Astrocyte (in vitro differentiated cells and primary cell): ENCODE measurements at places on chromosomes 5 and 9.

DNA sequence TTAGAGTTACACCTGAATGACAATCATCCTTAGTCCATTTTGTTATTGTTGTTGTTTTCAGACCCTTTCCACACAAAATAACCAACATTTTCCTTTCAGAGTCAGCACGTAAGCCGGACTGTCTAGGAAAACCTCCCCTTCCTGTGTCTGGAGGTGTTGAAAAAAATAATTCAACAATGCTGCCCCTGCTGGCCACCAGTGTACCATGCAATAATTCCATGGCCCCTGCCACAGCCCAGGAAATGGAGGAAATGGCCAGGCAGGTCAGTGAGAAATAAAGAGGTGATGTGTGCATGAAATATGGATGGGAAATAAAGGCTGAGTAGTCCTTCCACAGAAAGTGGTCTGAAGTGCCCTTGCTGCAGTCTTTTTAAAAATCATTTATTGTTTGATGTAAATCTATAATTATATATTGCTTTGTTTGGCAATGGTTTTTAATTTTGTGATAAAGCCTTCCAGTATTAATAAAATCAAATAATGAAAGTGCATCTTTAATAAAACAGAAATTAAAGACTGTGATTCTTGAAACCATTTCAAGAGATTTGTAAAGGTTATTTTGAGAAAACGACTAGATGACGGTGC lies 152.8 kb upstream of the PAPPA start:
- H3K4me3 ChIP-seq, result no peak overlapping the region
- H3K27ac ChIP-seq, result no peak overlapping the region
- DNase-seq, result no peak

DNA sequence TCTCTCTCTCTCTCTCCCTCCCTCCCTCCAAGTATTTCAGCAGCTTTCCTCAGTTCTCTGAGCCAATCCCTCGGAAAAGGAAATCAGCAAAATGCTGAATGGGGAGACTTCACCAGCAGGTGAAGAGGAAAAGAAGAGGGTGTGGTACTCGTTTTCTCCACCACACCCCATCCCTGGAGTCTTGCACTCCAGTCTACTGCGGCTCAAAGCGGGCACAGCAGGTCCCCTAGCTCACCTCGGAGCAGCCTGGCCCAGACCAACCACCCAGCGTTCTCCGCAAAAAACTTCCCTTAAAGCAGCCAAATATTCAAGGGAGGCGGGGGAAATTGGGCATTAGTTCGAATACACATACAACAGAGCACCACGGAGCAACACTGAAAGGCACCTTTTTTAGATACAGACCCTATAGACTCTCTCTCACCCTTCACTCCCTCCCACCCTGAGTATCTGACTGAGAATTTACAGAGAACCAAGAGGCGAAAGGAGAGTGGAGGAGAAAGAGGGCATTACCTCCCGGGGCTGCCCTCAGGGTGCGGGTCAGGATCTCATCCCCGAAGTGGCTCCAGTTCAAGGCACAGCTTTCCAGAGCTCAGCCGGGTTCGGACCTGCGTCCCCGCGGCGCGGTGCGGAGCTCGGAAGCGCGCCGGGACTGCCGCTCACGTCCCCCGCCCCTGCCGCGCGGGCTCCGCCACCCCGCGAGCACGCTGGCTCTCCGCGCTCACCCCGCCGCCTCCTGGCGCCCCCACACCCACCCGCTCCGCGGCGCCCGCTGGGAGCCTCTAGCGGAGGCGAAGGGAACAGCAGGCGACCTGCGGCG lies 1638.5 kb upstream of the C9orf72 start:
- H3K27me3 ChIP-seq, result peaks cover 46% of the 10 kb centered on the region
- no peaks in the 10 kb centered on the region for H3K36me3 ChIP-seq
- H3K27ac ChIP-seq, result no peak overlapping the region
- no peak for DNase-seq

- no peaks in the 10 kb centered on the region for H3K27me3 ChIP-seq
- H3K36me3 ChIP-seq, result no peaks in the 10 kb centered on the region
- no peak for DNase-seq
Measured at GRCh38 chr9:125523681-125524080, 183.3 kb downstream of the MAPKAP1 start.

DNA sequence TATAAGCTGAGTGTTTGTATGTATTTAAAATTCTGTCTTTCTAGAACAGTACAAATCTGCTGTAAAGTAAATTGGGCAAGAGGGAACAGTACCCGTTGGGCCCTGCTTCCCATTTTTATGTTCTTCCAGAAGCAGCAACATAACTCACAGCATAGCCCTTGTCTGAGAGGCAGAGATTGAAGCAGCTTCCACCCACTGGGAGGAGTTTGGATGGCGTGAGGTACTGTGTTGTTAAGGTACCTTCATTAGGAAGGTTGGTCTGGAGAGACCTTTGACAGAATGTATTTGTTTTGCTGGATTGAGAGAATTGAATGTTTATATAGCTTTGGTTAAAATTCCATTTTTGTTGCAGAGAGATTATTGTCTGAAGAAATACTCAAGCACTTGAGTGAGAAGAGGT lies 24.8 kb downstream of the RAI14 start:
- no peak overlapping the region for H3K27ac ChIP-seq
- H3K36me3 ChIP-seq, result peaks cover 6% of the 10 kb centered on the region
- peaks cover 49% of the 10 kb centered on the region for H3K4me1 ChIP-seq

DNA sequence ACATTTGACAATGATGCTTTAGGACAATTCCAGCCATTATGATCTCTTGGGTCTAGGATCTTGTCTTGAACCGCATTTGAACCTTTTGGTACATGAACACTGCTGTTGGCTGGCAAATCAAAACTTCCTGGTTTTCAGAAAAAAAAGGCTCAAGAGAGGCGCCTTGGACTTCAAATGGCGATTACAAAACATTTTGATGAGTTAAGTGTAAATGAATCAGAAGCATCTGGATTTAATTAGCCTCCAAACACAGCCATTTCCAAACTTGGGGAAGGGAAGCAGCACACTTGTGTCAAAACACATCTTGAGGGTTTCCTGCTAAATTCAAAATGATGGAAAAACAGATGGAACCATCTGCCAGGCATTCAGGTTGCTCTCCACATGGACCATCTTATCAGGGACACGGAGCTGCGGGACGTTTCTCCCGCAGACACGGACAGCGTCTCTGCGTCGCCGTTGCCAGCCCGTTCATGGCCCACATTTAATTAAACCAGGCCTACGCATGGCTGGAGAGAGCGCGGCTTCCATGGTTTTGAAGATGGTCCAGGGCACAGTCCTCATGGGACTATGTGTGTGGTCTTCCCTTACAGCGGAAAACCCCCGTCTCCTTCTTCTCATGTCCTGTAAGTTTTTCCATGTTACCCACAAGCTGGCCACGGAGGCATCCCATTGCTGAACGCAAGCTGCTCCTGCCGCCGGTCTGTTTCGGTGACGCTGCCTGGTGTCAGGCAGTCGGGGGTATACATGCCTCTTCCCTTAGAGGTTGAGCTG lies 55.8 kb upstream of the PTCH1 start:
- no peak overlapping the region for H3K4me3 ChIP-seq
- DNase-seq, result no peak
- H3K27me3 ChIP-seq, result peaks cover 6% of the 10 kb centered on the region
- H3K4me1 ChIP-seq, result peaks cover 14% of the 10 kb centered on the region
- H3K36me3 ChIP-seq, result no peaks in the 10 kb centered on the region

DNA sequence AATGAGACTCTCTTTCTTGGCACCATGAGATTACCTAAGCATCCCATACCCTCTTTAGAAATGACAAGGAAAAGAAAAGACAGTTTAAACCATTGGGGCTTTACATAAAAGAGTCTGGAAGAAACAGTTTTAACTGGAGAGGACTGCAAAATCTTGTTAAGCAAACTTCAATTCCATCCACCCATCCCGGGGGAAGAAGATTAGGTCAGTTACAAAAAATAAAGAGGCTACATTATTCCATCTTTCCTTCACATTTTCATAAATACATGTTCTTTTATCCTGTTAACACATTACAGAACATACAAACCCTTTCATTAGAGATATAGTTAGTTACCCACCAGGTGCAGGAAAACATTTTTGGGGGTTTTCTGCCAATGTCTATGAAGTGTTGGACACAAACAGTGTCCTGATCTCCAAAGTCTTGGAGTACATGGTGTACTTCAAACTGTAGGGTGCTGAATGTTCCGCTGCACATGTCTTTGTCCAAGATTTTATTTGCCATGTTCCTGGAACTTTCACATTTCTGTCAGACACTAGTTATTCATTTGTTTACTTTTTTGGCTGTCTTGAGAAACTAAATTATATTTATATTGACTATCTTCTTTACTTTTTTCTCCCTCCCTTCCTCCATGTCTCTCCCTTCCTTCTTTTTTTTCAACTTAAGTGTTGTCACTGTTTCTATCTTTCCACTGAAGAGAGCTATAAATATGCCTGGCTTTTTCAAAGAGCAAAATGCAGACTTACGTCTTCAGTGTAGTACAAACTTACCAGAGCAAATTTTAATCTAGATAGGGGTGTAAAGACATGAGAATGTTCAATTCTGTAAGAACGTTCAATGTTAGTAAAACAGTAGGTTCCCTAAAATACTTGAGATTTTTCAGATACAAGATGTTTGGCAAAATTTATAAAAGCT lies 410.9 kb upstream of the PRR16 start:
- no peak overlapping the region for H3K4me3 ChIP-seq
- no peaks in the 10 kb centered on the region for H3K27me3 ChIP-seq
- DNase-seq, result no peak
- H3K36me3 ChIP-seq, result no peaks in the 10 kb centered on the region

GRCh38 chr5:60640901-60641300 lies 59.1 kb downstream of the DEPDC1B start:
- H3K27me3 ChIP-seq, result no peaks in the 10 kb centered on the region
- peaks cover 2% of the 10 kb centered on the region for H3K36me3 ChIP-seq
- H3K4me3 ChIP-seq, result no peak overlapping the region
- no peaks in the 10 kb centered on the region for H3K4me1 ChIP-seq
- DNase-seq, result no peak

- H3K4me1 ChIP-seq, result peaks cover 31% of the 10 kb centered on the region
- peak; percentile 88 for DNase-seq
- no peaks in the 10 kb centered on the region for H3K27me3 ChIP-seq
- peak overlapping the region; percentile 62 for H3K27ac ChIP-seq
- peaks cover under 1% of the 10 kb centered on the region for H3K36me3 ChIP-seq
Measured at GRCh38 chr5:76838481-76839261, 11.1 kb upstream of the S100Z start.

DNA sequence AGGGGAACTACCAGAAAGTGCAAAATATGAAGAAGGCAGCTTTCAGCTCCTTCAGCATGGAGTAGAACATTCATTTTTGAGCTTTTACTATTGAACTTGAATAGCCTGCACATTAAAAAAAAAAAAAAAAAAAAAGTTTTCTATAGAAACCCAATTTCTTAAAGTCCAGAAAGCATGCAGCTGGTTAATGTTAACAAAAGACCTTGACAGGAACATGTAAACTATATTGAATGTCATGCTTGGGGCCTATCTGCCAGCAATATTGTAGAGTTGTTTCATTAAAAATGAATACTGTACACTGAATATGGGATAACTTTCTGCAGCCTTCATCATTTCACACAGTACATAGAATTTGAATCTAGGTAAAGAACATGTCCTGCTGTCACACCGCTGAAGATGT lies 230.6 kb downstream of the NFIB start:
- no peaks in the 10 kb centered on the region for H3K36me3 ChIP-seq
- no peak overlapping the region for H3K27ac ChIP-seq
- peaks cover 13% of the 10 kb centered on the region for H3K4me1 ChIP-seq
- H3K27me3 ChIP-seq, result no peaks in the 10 kb centered on the region

- no peak for DNase-seq
- H3K27ac ChIP-seq, result no peak overlapping the region
Measured at GRCh38 chr5:76104027-76104426, 20.8 kb downstream of the SV2C start.

GRCh38 chr9:27785714-27786100 lies 212.4 kb upstream of the C9orf72 start:
- peak; percentile 25 for DNase-seq
- H3K4me1 ChIP-seq, result peaks cover 10% of the 10 kb centered on the region
- H3K36me3 ChIP-seq, result no peaks in the 10 kb centered on the region
- peak overlapping the region; percentile 7 for H3K27ac ChIP-seq
- H3K4me3 ChIP-seq, result no peak overlapping the region
- H3K27me3 ChIP-seq, result no peaks in the 10 kb centered on the region

DNA sequence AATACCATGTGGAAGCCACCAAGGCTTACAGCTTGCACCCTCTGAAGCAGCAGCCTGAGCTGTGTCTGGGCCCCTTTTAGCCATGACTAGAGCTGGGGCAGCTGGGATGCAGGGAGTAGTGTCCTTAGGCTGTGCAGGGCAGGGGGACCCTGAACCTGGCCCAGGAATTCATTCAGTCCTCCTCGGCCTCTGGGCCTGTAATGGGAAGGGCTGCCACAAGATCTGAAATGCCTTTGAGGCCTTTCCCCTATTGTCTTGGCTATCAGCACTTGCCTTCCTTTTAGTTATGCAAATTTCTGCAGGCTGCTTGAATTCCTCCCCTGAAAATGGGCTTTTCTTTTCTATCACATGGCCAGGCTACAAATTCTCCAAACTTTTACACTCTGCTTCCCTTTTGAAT lies 9.0 kb downstream of the GPR150 start:
- no peaks in the 10 kb centered on the region for H3K36me3 ChIP-seq
- no peak overlapping the region for H3K27ac ChIP-seq
- peaks cover 13% of the 10 kb centered on the region for H3K4me1 ChIP-seq
- DNase-seq, result no peak
- H3K27me3 ChIP-seq, result no peaks in the 10 kb centered on the region

DNA sequence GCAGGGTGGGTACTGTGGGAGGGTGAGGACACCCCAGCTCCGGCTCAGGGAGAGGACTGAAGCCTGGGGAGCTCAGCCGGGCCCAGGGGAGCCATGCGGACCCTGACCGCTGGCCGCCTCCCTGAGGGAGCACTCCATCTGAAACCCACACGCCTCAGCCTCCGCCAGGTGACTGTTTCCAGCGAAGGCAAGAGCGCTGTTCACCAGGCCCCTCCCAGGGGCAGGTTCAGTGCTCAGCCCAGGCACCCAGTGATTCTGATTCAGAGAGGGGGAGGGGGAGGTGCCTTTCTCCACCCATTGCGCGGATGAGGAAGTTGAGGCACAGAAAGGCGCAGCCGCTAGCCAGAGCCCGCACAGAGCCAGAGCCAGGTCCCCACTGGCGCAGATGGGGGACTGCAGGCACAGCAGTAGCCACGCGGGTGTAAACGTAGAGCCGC lies 27.0 kb downstream of the ADGRD2 start:
- H3K4me3 ChIP-seq, result no peak overlapping the region
- no peaks in the 10 kb centered on the region for H3K36me3 ChIP-seq
- DNase-seq, result no peak
- H3K4me1 ChIP-seq, result peaks cover 4% of the 10 kb centered on the region
- H3K27me3 ChIP-seq, result peaks cover 27% of the 10 kb centered on the region

DNA sequence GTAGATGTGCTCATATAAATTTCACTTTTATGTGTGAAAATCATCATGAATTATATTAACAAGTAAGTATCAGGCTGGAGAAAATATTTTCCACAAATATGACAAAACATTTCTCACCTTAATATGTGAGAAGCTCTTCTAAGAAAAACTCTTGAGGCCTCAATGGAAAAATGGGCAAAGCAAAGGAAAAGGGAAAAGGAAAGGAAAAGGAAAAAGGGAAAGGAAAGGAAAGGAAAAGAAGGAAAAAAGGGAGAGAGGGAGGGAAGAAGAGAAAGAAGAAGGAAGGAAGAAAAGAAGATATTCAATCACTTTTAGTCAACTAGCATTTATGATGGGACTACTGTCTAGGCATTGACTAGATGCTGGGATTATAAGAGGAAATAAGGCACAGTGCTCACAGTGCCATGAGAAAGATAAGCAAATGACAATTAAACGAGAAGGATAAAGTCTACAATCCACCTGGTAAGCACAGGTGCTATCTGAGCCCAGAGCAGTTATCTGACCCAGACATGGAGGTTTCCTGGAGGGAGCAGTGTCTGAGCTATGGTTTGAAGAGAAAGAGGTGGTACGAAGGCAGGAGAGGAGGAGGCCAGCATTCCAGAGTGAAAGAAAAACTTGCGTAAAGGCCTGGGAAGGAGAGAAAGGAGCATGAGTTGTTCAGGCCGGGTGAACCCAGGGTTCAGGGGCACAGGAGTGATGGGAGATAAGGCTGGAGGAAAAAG lies 18.3 kb upstream of the ACSL6 start:
- peaks cover 3% of the 10 kb centered on the region for H3K27me3 ChIP-seq
- no peaks in the 10 kb centered on the region for H3K4me1 ChIP-seq
- H3K36me3 ChIP-seq, result no peaks in the 10 kb centered on the region
- no peak overlapping the region for H3K4me3 ChIP-seq
- no peak overlapping the region for H3K27ac ChIP-seq
